SK-MEL-5 (cell line): ENCODE measurements at places on chromosomes 1 and 21.

DNA sequence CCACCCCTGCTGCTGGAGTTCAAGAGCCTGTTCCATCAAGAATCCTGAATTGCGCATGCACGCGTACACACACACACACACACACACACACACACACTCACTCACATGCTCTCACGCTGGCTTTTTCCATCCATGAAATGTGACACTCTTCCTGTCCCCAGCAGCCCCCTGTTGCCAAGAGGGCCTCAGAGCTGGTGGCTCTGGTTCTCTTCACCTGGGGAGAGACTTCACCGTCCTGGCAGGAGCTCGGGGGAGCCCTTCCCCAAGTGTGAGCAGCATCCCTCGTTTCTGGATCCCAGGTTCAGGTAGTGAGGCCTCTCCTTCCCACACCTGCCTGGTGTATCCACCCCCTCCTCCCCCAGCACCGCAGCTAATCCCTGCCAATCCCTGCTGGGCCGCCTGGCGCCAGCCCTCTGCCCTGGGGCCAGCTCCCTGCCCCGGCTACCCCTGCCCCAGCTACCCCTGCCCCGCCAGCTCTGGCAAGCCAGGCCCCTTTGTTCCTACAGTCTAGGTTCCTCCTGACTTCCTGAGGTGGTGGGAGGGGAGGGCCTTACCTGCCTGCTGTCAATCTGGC is 9.9 kb downstream of the PLOD1 start:
- no peak for DNase-seq

DNA sequence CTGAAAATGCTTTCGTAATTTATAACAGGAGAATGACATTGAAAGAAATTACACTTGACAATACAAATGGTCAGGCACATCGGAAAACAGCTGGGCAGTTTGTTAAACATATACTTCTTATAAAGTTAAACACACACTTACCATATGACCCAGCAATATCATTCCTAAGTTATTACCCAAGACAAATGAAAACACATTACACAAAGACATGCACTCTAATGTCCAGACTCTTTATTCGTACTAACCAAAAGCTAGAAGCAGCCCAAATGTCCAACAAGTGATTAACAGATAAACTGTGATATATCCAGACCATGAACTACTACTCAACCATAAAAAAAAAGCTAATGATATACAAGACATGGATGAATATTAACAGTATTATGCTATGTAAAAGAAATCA is 8.5 kb downstream of the AKT3 start:
- peak; percentile 30 for DNase-seq

DNA sequence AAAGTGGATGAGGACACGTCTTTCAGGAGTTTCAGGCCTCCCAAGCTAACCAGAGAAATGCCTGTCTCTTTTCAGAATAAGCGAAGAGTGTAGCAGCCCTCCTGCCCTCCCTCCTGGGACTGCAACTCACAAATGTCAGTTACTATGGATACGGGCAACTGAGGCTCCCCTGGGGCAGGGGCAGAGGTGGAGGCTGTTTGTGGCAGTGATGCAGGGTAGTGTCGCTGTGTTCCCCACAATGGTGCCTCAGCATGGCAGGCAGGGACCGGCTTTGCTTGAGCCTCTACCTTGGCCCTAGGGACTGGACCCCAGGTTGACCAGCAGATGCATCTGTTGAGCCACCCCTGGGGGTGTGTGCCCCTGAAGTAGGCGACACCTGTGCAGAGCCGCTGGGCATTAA is 10.2 kb downstream of the NFASC start:
- DNase-seq = no peak

GRCh38 chr1:38576241-38576640 is 283.3 kb downstream of the RRAGC start:
- DNase-seq = no peak
